ENCODE measurements at places on chromosomes 2 and 18.

GRCh38 chr18:42053188-42053781 is 98.3 kb downstream of the PIK3C3 start:
- peak; percentile 23 for DNase-seq

DNA sequence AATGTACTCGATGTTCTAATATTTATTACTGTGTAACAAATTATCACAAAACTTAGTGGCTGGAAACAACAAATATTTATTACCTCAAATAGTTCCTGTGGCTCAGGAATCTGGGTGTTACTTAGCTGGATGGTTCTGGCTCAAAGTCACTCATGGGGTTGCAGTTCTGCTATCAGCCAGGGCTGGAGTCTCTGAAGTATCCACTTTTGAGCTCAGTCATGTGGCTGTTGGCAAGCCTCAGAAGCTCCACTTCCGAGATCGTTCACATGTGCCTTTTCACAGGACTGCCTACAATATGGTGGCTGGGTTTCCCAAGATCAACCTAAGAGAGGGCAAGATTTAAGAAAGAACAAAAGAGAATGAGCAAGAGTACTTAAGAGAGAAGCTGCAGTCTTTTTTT is 19.4 kb upstream of the UBE2E3 start:
- DNase-seq, result no peak

GRCh38 chr2:42424033-42424432 is 63.0 kb upstream of the COX7A2L start:
- DNase-seq, result no peak

DNA sequence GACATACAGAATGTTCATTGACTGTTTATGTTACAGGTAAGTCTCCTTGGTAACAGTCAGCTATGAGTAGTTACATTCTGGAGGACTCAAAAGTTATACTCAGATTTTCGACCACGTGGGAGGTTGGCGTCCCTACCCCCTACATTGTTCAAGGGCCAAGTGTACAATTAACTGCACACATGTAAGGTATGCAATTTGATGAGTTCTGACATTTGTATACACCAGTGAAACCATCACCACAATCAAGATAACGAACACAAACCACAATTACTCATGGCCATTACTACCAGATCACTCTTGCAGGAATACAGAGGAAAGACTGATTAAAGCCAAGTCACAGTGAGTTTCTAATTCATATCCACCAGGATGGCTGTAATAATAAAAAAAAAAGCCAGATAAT is 39.6 kb upstream of the LDLRAD4 start:
- DNase-seq, result no peak

- DNase-seq, result no peak
These were observed 125.9 kb upstream of the CXCR4 start for GRCh38 chr2:136243638-136244535.

DNA sequence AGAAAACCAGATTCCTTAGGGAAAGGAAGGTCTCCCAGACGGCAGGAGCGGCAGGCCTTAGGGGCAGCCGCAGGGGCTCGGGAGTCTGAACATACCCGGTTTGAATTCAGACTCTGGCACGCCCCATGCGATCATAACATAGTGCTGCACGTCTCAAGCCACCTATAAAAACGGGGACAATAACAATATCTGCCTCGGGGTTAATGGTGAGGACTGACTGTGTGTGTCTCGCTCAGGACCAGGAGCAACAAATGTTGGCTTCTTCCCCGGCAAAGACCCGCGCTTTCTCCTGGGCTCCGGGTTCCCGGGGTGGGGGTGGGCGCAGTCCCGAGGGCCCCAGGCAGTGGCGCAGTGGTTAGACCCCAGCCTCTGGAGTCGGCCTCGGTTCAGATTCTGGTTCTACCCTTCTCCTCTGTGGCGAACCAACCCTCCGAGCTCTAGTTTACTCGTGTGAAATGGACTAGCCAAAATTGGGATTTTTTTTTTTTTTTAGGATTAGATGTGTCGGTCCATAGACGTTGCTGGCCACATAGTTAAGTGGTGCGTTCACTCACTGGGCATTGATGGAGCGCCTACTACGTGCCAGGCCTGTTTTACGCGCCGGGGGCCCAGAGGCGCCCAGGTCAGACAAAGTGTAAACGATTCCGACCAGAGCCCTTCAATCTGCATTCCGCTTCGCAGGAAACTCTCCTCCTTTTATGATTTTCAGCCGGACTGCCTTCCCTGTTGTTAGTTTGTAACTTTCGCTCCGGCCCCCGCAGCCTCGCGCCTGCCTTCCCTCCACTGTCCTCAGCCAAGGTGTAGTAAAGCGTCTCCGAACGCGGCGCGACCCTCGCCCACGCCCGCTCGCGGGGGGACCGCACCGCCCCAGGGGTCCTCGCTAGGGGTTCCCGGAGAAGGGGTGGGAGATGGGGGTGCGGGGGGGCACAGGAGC is 820 bp upstream of the SH3BP4 start:
- DNase-seq, result peak; percentile 78

- DNase-seq, result no peak
These were observed 4.0 kb upstream of the SLC11A1 start for GRCh38 chr2:218378053-218378452.

- DNase-seq, result no peak
These were observed 804.7 kb upstream of the PIK3C3 start for GRCh38 chr18:41150316-41150715.

- DNase-seq, result no peak
These were observed 20.2 kb upstream of the SSB start for GRCh38 chr2:169778446-169778845.

DNA sequence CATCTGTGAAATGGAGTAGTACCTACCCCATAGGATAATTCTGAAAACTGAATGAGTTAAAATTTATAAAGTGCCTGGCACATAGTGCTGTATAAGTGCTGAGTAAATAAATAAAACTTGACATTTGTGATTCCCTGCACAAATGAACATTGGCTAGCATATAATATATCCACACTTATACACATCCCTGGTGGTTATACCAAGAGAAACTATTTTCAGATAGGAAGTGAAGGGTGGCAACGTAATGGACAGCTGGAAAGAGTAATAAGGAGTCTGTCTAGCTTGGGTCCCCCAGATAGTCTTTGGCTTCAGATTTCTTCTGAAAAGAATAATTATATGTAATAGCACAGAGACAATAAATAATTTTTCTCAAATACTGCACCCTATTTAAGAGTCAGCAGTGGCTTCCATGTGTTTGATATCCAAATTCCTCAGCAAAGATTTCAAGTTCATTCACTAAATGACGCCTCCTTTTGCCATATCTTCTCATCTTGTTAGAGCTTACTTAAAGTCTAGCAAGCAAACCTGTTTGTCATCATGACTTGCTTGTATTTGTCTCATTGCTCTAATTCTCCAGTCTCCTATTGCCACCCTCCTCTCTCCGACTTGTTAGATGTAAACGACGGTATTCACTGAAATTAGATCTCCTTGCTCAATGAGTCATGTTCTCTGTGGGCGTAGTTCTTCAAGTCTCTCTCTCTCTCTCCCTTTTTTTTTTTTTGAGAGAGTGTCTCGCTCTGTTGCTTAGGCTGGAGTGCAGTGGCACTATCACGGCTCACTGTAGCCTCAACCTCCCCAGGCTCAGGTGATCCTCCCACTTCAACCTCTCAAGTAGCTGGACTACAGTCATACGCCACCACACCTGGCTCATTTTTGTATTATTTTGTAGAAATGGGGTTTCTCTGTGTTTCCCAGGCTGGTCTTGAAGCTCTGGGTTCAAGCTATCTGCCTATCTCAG is 8.7 kb upstream of the ADGRF3 start:
- DNase-seq, result peak; percentile 19

DNA sequence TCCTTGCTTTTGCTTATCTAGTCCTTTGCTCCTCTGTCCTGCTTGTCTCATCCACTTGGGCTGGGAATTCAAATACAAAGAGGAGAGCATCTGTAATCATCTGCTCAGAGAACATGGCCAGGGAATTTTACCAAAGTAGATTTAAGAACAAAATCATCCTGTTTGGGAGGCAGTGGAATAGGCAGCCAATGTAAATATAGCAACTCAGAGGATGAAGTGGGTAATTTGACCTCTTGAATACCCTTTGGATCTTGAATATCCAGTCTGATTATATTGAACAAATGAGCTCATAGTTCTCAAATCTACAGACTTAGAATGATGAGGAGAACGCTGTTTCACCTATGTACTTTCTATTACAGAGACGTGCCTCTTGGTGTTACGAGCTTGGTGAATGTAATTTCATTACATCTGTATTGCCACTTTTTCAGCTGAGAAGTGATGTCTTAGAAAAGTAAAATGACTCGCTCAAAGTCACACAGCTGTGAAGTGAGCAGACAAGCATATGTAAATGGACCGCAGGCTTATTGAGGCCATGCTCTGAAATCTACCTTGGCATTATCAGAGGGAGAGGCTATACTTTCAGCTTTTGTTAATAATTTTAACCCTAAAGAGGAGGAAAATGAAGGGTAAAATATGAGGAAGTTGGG is 266.3 kb downstream of the MTX2 start:
- no peak for DNase-seq

All from MG63 (cell line).